RKO (cell line): ENCODE measurements at places on chromosomes 1 and 21.
A peak's percentile ranks its signal among the peaks of the same experiment; 100 is the strongest.

DNA sequence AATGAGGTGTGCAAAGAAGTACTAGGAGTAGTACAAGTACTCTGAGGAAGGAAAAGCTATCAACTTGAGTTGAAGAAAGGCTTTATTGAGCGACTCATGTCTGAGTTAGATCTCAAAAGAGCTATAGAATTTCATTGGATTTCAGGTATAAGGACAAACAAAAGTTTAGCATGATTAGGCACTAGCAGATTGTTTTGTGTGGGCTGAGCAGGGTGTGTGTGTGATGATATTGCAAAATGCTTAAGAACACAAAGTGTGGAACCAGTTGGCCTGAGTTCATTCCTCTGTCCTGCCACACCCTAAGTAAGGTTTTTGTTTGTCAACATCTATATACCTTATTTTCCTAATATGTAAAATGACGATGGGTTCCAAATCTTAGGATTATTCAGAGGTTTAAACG is 158.9 kb downstream of the KCNK2 start:
- DNase-seq = no peak

GRCh38 chr1:36706416-36706815 is 223.7 kb upstream of the CSF3R start:
- DNase-seq = no peak

- DNase-seq = no peak
Measured at GRCh38 chr1:90198616-90199332, 203.9 kb downstream of the ZNF326 start.

DNA sequence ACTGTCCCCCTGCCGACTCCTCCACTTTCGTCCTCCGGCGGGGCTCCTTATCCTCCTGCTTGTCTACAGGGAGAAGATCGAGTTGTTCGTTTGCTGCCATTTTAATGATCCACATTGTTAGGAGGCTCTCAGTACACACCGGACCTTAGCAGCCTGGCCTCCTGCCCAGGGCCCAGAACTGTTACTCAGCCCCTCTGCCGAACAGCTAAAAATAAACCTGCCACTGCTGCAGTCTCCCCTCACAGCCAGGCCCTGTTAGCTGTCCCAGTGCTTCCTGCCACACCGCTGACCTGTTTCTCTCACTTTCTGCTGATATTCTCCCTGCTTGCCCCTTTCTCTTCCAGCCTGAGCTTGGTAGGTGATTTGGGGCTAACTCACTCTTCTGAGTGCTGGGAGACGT is 8.3 kb downstream of the MAPKAPK2 start:
- DNase-seq = no peak

- no peak for DNase-seq
Measured at GRCh38 chr1:36506276-36506920, 23.7 kb upstream of the CSF3R start.

DNA sequence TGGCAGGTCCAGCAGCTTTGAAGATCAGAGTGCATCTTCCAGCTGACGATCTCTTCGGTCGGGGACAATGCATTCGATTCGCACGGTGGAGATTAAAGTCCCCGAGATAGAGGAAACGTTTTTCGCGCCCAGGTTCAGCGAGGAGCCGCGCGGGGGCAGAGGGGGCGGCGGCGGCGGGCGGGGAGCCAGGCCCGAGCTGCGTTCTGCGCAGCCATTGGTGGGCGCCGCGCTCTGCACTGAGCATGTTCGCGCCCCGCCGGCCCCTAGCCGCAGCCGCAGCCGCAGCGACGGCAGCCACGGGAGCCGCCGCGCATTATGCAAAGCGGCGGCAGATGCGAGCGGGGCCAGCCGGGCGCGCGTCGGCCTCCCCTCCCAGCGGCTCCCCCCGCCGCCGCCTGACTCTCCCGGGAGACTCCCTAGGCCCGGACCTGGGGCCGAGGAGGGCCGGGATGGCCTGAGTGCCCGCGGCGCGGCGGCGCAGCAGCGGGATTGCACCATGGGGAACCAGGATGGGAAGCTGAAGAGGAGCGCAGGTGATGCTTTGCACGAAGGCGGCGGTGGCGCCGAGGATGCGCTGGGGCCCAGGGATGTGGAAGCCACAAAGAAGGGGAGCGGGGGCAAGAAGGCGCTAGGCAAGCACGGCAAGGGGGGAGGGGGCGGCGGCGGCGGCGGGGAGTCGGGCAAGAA is at the start of gene FMN2:
Gene FMN2 (plus strand): TSS at position 270 of the 687 bp plus-strand sequence. CDS start 227 bp downstream, at position 497.
- DNase-seq = no peak

GRCh38 chr1:41286486-41286885 is 44.4 kb upstream of the SCMH1 start:
- no peak for DNase-seq

GRCh38 chr1:2554621-2555387 is 1.4 kb upstream of the TNFRSF14 start:
- no peak for DNase-seq

DNA sequence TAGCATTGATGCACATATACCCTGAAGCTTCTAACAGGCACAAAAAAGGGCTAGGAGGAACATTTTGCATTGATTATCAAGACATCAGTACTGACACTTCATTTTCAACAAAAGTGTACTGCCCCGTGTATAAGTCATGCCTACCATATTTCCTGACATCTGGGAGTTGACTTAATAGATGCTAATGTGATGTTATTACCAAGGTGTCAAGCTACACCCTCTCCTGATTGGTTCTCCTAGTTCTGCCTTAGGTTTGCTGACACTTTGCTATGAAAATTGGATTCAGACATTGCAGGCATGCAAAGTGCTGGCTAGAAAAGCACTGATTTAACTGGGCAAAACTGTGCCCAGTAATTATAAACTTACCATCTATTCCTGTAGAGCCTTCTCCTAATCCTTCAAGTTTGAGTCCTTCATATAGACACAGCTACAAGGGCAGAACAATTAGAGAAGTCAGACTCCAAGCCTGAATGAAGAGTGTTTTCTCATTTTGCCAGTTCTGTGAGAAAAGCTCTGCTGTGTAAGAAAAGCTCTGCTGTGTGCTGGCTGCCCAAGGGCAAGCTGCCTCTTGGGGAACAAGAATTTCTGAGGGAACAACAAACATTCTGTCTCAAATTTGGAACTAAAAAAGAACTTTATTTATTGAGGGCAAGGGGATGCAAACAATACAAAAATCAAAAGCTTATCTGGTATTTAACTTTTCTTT is 11.2 kb downstream of the S100A10 start:
- no peak for DNase-seq

DNA sequence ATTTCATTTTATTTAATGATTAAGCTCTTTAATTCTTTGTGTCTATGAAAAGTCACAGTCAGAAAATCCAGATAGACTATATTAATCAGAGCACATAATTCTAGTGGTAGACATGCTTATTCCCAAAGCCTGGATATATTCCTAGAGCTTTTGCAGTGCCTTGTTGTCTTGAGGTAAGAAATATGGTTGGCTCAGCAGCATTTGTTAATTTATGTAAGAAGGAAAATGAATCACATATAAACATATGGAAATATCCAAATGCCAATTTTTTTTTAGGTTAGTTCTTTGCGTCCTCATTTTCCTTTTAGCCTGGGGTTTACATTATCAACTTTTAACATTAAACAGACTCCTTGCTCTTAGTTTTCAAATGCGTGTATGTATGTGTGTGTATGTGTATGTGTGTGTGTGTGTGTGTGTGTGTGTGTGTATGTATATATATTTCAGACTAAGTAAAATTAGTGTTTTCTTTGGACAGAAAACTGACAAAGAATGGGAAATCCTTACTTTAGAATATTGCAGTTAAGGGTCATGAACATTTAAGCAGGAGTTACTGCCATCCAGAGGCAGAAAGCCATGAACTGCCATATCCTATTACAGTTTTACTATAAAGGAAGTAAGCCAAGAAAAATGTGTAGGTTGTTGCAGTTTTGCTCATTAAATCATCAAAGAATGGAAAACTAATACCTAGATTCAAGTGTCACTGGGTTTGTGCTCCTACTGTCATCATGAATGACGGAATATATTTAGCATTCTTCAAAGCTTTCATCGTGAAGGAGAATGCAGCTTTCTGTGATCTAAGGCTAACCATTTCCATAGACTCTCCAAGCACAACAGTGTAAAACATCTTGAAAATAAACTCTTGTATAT is 477.1 kb upstream of the NR5A2 start:
- no peak for DNase-seq

DNA sequence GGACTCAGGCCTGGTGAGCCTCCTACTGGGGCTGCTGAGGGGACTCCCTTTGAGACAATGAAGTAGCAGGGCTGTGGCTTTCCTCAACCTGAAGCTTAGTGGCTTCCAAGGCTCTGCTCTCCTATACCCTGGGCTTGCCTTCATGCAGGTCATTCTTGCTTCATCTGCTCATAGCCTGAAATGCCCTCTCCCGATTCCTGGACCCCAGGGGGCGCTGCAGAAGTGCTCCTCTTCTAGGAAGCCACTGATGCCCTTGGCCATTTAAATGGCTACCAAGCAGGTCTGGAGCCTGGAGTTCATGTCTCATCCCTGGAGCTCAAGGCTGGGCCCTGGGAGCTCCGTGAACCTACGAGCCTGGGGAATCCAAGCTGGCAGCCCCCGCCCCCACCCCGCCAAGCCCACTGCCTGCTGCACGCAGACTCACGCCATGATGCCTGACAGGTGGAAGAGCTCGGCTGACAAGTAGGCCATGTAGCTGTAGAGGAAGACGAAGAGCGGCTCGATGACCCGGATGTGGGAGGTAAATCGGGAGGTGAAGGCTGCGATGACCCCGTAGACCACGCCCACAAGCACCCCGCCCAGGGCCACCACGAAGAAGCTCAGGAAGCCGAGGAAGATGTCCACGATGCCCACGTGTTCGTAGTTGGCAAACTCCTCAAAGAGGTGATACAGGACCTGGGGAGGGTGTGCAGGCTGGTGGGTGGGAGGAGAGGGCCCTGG is 45.7 kb downstream of the SLC9A1 start:
- DNase-seq = no peak

DNA sequence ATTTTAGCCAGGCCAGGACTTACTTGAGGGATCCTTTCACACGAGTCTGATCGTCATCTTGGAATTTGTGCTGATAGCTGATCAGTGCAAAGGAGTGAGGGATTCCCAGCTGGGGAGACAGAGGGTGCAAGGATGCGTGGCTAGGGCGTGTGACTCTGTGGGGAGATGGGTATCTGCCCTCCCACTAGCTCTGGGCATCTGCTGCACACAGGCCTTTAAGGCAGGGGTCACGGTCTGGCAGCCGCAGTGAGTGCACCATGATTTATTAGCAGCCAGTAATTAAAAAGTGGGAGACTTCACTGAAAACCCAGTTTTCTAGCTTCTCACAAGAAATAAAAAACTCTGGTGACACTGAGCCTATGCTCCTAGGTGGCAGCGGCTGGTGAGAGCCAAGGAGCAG is 20.4 kb downstream of the THAP3 start:
- DNase-seq = no peak

DNA sequence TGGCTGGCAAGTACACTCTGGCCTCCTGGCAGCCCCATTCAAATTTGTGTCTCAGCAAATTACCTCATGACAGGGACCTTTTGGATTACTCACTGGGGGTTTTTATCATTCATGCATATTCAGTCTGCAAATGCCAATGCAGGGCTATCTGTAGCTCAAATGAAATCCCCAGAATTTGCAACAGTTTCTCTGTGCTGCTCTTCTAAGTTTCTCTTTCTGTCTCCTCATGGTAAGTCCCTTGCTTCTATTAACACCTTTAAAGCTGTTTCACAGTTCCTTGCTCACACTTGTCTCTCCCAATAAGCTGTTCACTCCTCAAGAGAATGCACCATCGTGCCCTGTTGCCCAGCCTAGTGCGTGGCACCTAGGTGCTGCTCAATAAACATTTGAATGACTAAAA is 3.3 kb upstream of the FAM78B start:
- no peak for DNase-seq

DNA sequence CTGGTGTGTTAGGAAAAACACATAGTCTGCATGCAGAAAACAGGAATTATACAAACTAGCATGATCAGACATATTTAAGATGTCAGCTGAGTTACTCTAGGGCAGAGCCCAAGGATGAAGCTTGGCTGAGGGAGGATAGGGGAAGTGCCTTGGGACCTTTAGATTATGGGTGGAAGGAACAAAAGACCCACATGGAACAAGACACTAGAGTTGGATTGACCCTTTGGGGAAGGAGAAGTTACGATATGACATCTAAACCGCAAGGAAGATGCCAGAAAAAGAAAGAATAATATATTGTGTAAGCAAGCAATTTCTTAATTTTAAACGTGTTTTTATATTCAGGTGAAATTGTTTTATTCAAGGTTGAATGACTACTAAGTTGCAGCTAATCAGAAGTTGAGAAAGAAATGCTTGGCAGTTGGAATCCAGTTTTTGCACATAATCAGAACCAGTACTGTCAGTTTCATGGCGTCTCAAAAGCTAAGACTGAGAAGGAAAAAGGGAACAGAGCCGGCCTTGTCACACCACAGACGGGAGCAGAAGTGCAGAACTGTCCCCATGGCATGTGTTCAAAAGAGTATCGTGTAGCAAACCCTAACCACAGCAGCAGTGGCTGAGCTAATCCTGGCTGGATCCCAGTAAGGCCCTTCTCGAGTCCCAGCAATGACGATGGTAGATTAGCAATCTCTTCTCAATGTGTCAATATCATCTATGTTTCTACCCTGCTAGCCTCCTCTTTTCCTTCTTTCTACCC is 31.2 kb upstream of the IFNAR2 start:
- DNase-seq = no peak

- no peak for DNase-seq
Measured at GRCh38 chr21:35026617-35027562, 22.2 kb downstream of the RUNX1 start.

- DNase-seq = no peak
Measured at GRCh38 chr1:54456921-54457529, 50.8 kb upstream of the SSBP3 start.

- no peak for DNase-seq
Measured at GRCh38 chr1:46687093-46687659, 15.5 kb downstream of the TEX38 start.

DNA sequence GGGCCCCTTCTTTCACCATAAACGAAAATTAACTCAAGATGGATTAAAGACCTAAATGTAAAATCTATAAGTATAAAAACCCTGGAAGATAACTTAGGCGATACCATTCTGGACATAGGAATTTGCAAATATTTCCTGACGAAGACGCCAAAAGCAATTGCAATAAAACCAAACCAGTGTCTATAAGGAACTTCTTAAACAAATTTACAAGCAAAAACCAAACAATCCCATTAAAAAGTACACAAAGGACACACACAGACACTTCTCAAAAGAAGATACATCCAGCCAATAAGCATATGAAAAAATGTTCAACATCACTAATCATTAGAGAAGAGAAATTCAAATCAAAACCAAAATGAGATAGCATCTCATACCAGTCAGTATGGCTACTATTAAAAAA is 78.8 kb upstream of the C1orf105 start:
- no peak for DNase-seq

GRCh38 chr1:153246018-153246417 is 13.5 kb upstream of the LORICRIN start:
- DNase-seq = no peak

GRCh38 chr1:80566867-80567266 is 1233.9 kb upstream of the ADGRL2 start:
- DNase-seq = no peak

DNA sequence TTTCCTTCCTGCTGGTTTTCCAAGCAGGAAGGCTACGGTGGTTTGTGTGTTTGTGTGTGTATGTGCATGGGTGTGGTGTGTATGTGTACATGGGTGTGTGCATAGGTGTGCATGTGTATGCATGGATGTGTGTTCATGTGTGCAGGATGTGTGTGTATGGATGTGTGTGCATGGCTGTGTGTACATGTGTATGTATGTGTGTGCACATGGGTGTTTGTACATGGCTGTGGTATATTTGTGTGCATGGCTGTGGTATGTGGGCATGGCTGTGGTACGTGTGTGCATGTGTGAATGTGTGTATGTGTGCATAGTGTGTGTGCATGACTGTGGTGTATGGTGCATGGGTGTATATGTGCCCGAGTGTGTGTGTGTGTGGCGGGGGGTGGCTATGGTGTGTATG is 12.3 kb downstream of the C1orf94 start:
- DNase-seq = no peak

GRCh38 chr1:55898181-55898580 is 681.2 kb downstream of the PLPP3 start:
- peak; percentile 2 for DNase-seq
